Activated CD4-positive, alpha-beta T cell treated with anti-CD3 and anti-CD28 coated beads, Interleukin-2, amount 50 U/mL, for 16 hours (primary cell): ENCODE measurements at places on chromosomes 1 and 21.

GRCh38 chr1:93597709-93598108 lies 83.9 kb downstream of the BCAR3 start:
- DNase-seq = no peak

DNA sequence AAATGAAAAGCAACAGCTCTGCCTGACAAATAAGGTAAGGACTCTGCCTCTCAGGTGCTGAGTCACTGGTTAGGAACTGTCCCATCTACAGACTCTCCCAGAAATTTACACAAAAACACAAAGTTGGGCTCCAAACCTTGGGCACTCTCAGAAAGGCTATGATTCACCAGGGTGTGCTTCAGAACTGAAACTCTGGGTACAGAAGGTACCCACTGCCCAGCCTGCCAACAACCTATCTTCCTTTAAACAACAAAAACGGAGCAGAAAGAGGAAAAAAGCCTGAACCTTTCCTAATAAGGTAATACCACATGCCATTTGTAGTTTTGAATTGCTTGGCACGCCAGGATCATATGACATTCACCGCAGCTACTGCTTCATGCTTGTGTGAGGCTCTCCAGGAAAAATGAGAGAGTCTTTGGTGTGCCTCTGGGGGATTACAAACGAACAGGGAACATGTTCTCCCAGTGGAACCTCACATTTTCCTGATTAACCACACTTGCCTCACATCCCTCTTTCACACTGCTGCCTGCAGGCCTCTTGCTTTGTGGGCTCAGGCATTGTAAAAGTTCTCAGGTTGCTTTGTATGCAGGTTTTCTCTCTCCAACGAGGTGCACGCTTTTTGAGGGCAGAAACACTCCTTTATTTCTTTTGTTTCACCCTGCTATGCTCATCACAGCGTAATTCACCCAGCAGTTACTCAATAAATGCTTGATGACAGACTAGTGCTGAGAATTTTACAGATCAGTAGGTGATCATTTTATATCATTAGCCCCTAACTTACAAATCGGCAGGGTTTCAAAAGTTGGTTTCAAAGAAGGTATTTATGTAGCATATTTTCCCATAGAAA lies 65.1 kb downstream of the GADD45A start:
- peak; percentile 8 for DNase-seq

DNA sequence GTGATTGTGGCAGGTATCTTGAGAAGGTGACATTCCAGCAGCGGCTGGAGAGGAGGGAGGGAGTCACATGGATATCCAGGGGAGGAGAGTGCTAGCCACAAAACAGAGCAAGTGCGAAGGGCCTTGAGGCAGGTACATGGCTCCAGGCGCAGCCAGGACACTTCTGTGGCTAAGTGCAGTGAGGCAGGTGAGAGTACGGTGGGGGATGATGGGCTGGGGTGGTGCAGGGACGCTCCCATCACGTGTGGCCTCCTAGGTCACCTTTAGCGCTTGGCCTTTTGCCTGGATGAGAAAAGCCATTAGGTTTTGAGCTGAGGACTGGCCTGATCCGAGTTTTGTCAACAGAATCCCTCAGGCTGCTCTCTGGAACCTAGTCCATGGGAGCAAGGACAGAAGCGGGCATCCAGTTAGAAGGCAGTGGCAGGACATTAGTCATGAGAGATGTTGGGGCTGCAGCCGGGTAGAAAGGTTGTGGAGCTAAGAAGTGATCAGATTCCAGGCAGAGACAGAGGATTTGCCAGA lies 31.6 kb downstream of the SMYD2 start:
- DNase-seq = no peak

- DNase-seq = no peak
These were observed 37.3 kb upstream of the EDN2 start for GRCh38 chr1:41521766-41522165.

GRCh38 chr1:59743324-59744091 lies 71.2 kb upstream of the HOOK1 start:
- DNase-seq = no peak

GRCh38 chr1:212167098-212167497 lies 118.1 kb upstream of the PPP2R5A start:
- no peak for DNase-seq

GRCh38 chr1:84293766-84294165 lies 7.7 kb upstream of the SAMD13 start:
- no peak for DNase-seq

DNA sequence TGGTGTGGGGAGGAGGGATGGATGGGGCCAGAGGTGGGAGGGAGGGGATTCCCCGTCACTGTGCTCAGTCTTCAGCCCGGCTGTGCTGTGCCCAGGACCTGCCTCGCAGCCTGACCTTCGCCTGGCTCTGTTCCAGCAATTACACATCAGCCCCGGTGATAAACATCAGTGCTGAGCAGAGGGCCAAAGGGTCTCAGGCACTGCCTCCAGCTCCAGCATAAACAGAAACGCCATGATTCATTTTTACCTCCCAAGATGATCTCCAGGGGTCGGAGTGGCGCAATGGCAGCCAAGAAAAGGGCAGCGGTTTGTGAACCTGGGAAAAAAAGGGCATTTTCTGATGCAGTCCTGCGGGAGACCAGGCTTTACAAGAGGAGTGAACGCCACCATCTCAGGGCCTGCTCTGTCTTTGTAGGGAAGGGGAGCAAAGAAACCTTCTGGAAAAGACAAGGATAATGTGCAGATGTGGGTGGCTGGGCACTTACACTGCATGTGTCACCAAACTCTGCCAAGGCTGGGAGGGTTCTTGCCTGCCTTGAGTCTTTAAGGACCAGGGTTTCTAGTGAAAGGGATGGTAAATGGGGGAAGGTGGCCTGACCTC lies 28.1 kb downstream of the SHISA4 start:
- DNase-seq = no peak

GRCh38 chr1:19466112-19466561 lies 19.2 kb downstream of the CAPZB start:
- no peak for DNase-seq

- peak; percentile 2 for DNase-seq
These were observed 481.7 kb upstream of the NR5A2 start for GRCh38 chr1:199545780-199546179.

GRCh38 chr1:94886361-94886760 lies 40.5 kb downstream of the CNN3 start:
- DNase-seq = no peak

- no peak for DNase-seq
These were observed 16.8 kb downstream of the PPP1R12B start for GRCh38 chr1:202365092-202365815.

DNA sequence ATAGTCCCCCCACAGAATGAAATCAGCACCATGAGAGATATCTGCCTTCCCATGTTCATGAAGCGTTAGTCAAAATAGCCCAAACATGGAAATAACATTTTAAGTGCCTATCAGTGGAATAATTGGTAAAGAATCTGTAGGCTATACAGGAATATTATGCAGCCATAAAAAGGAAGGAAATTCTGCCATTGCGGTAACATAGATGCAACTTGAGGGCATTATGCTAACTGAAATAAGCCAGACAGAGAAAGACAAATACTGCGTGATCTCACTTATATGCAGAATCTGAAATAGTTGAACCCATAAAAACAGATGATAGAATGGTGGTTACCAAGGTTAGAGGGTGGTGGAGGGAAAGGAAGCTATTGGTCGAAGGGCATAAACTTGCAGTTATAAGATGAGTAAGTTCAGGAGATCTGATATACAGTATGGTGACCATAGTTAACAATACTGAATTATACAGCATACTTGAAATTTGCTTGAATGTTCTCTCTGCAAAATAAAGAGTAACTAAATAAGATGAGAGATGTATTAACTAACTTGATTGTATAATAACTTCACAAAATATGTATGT lies 699 bp upstream of the IL23R start:
- peak; percentile 78 for DNase-seq

- no peak for DNase-seq
These were observed 3.2 kb upstream of the MIB2 start for GRCh38 chr1:1612104-1612400.

GRCh38 chr21:14591377-14591776 lies 45.3 kb upstream of the SAMSN1 start:
- DNase-seq = peak; percentile 55

DNA sequence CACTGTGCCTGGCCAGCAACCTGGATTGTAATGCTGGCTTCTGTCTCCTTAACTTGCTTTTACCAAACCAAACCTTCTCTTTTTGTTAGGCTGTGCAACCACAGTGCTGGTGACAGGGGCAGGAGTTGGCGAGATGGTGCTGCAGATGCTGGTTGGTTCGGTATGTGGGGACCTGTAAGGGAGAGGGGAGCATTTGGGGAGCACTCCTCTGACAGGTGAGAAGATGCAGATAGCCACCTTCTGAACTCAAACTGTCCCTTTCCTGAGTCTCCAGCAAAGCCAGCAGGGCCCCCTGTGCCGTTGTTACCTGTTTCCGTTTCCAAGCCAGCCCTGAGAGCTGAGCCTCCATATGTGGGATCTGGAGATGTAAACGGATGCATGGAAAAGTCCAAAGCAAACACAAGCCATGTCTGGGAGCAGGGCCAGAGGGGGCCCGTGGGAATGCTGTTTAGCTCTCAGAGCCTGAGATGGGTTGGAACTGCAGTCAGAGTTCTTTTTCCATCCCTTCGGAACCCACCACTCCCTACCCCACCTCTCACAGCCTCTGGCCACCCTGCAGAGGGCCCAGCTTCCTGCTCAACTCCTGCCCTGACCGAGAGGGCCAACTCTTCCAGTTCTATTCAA lies 34.0 kb downstream of the ELK4 start:
- DNase-seq = no peak

GRCh38 chr1:23108918-23109533 lies 59.6 kb downstream of the LUZP1 start:
- peak; percentile 46 for DNase-seq
